ENCODE measurements at places on chromosomes 12 and 14.

DNA sequence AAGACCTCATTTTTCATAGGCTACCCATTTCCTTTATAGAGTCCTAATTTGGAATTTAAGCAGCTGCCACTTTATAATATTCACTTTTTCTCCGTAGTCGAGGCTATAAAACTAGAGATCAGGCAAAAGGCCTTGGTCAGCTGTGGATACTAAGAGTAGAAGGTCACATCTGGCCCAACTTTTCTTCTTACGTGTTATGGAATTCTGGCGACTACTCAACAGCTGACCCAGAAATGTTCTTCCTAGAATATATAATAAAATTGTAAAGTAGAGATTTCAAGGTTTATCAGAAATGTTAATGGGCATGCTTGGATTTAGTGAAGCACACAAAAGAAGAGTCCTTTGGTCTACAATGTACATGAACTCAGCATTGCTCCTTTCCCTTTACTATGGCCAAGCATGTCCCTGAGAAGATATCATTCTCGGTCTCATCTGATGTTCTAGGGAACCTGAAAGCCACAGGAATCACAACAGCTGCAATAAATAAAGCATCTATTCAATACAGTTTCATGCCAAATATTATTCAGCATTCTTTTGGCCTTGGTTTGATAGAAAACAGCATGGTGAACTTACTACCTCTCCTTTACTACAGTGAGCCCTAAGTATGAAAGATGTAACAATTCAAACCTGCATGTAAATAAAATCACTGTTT is 261.4 kb upstream of the NPAS3 start:
- no peak overlapping the region for H3K4me3 ChIP-seq
- H3K36me3 ChIP-seq, result no peaks in the 10 kb centered on the region
- H3K27me3 ChIP-seq, result no peaks in the 10 kb centered on the region
- H3K27ac ChIP-seq, result no peak overlapping the region
- no peaks in the 10 kb centered on the region for H3K4me1 ChIP-seq
- no peak for DNase-seq

DNA sequence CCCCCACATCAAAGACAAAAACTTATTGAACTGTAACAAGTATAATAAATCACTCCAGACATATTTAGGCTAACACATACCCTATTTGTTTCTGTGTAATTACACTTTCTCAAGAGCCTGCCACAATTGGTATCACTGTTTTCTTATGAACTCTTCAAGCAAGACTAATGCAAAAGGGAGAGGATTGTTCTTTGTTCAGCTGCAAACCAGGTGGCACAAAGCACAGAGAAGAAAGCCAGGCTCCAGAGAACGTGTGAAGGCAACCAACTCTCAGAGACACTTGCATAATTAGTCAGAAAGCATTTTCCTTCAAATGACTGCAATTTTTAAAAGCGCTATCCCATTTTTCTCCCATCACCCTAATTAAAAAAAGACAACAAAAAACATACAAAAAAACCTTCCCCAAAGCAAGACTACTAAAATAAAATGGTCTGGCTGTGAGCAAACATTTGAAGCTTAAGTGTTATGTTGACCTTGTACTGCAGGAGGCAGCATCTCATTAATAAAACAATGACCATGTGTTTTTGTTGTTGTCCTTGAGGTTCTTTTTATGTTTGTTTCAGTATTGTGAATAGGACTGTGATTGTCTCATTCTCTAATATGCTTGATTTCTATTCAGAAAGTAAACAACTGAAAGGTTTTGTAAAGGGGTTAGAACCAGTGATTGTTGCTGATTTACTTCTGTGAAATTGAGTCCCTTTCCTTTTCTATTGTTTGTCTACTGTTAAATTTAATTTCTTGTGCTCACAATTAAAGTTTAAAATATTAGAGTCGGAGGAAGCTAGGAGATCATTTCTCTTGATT is 452.7 kb upstream of the PDE3A start:
- H3K27me3 ChIP-seq, result no peaks in the 10 kb centered on the region
- H3K4me3 ChIP-seq, result no peak overlapping the region
- H3K4me1 ChIP-seq, result peaks cover 24% of the 10 kb centered on the region
- no peak for DNase-seq
- H3K27ac ChIP-seq, result no peak overlapping the region

GRCh38 chr14:81390696-81391095 is 9.4 kb downstream of the STON2 start:
- H3K4me3 ChIP-seq, result no peak overlapping the region
- peaks cover 2% of the 10 kb centered on the region for H3K27me3 ChIP-seq
- H3K36me3 ChIP-seq, result no peaks in the 10 kb centered on the region

DNA sequence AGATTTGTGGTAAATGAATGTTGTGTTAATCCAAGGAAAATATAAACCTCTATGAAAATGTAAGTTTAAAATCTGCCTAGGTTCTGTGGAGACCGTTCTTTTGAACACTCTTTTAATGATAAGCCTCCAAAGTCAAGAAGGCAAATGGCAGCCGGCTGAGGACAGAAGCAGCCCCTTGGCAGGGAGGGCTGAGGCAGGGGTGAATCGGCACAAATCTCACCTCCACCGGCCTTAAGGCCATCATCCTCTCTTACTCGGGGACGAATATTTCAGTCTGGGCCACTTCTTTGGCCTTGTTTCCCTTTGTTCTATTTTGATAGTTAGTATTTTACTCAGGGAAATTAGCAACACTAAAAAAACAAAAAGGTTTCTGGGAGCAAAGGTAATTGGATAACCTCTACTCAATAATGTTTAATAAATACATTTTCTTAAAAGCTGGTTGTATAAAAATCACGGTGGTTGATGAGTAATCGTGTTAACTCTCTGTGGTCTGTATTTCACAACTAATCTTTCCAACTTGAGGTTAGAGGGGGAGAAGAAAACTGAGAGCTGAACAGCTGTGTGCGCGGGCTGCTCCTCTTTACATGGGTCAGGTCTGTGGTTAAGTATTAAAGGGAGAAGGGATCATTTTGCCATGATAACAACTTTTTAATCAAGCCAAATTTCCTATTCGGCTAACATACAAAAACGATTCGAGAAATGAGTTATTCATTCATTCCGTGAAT is 18.6 kb downstream of the LGMN start:
- peak overlapping the region; percentile 27 for H3K27ac ChIP-seq
- no peak overlapping the region for H3K4me3 ChIP-seq
- no peaks in the 10 kb centered on the region for H3K27me3 ChIP-seq
- H3K36me3 ChIP-seq, result peaks cover 31% of the 10 kb centered on the region
- no peak for DNase-seq

- H3K4me3 ChIP-seq, result no peak overlapping the region
- no peak overlapping the region for H3K27ac ChIP-seq
- DNase-seq, result no peak
Measured at GRCh38 chr14:66603945-66604344, 96.0 kb downstream of the GPHN start.

GRCh38 chr12:124667506-124668326 is 100.3 kb upstream of the NCOR2 start:
- no peaks in the 10 kb centered on the region for H3K27me3 ChIP-seq
- no peak overlapping the region for H3K4me3 ChIP-seq
- no peaks in the 10 kb centered on the region for H3K36me3 ChIP-seq
- H3K27ac ChIP-seq, result no peak overlapping the region
- H3K4me1 ChIP-seq, result peaks cover 26% of the 10 kb centered on the region
- no peak for DNase-seq
